ENCODE measurements at places on chromosomes 2 and 18.

DNA sequence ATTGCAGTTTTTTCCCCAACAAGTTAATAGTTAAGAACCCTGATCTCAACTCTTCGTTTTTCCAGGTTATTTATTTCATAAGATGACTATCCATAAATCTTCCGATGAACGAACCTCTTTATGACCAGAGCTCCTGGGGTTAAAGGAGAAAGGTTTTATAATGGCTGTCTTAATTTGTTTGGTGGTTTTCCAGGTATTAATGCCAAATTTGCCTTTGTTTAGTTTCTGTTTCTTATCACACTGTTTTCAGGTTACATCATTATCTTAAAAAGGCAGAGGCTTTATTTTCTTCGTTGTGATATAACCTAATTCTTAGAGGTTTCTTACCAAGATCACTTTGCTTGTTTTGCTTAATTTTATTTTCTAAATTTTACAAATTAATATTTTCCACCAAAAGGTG is 10.1 kb downstream of the ZNF638 start:
- no peak for DNase-seq

DNA sequence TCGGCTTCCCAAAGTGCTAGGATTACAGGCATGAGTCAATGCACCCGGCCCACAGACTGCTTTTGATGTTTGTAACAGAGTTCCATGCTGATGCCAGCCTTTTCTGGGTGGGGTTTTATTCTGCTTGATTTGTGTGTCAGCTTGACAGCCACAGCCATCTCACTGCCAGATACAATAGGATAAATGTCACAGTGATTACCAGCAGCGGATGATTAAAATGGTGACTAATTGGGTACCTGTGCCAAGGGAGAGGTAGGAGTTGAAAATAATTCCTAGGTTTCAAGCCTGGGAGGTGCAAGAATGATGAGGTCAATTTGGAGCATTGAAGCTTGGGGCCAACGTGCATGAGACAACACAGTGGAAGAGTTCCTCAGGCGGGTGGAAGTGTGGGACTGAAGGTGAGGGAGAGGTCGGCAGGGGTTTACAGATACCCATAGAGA is 39.4 kb downstream of the SH2D6 start:
- DNase-seq: no peak

- DNase-seq: peak; percentile 11
Observed at GRCh38 chr18:5630057-5630899, 86.5 kb upstream of the EPB41L3 start.

- no peak for DNase-seq
Observed at GRCh38 chr2:45394842-45395241, 216.2 kb downstream of the SRBD1 start.

- DNase-seq: no peak
Observed at GRCh38 chr2:232349946-232350635, 28.5 kb upstream of the ALPP start.

DNA sequence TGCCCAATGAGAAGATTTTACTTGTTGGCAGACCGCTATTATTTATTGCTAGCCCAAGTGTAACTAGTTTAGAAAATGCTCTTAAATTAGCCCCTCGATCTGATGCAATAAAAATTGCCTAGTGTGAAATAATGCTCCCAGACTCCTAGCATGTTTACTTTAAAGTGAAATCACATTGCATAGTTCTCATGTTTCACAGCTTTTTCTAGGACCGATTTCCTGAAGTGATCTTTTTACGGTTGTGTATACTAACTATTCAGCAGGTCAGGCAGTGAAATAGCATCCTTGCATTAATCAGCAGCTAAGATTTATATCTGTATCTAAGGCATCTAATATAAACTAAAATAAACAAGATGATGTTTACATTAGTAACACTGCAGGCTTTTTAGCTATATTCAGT is 52.4 kb downstream of the PMS1 start:
- DNase-seq: no peak

- no peak for DNase-seq
Observed at GRCh38 chr2:85584857-85585780, 888 bp downstream of the VAMP5 start.

- DNase-seq: no peak
Observed at GRCh38 chr2:64656379-64656778, 2.7 kb upstream of the SERTAD2 start.

- no peak for DNase-seq
Observed at GRCh38 chr2:127386246-127386645, 1.5 kb downstream of the MAP3K2 start.
